ENCODE measurements at places on chromosomes 2 and 18.

- no peak for DNase-seq
Measured at GRCh38 chr2:159090514-159091201, 122.2 kb downstream of the TANC1 start.

DNA sequence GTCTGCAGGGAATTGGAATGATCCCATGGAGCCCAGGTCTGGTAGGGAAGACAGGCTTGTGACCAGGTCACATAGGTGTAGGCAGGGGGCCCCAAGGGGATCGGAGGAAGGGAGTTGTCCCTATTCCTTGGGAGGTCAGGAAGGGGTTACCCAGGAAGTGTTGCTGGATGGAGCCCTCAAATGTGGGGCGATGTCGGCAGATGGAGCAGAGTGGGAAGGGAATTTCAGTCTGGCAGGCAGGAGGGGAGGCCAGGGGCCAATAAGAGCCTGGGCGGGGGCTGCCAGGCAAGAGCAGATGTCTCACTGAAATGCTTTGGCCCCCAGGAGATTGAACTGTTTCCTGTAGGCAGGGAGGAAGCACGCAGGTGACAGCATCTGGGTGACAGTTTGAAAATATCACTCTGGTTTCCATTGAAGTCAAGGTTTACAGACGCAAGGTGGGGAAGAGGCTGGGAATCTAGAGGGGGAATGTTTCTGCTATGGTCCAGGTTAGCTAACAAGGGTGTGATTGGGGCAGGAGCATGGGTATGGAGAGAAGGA is 81.5 kb upstream of the SMAD2 start:
- no peak for DNase-seq

GRCh38 chr2:60825666-60826065 is 55.7 kb upstream of the REL start:
- no peak for DNase-seq

DNA sequence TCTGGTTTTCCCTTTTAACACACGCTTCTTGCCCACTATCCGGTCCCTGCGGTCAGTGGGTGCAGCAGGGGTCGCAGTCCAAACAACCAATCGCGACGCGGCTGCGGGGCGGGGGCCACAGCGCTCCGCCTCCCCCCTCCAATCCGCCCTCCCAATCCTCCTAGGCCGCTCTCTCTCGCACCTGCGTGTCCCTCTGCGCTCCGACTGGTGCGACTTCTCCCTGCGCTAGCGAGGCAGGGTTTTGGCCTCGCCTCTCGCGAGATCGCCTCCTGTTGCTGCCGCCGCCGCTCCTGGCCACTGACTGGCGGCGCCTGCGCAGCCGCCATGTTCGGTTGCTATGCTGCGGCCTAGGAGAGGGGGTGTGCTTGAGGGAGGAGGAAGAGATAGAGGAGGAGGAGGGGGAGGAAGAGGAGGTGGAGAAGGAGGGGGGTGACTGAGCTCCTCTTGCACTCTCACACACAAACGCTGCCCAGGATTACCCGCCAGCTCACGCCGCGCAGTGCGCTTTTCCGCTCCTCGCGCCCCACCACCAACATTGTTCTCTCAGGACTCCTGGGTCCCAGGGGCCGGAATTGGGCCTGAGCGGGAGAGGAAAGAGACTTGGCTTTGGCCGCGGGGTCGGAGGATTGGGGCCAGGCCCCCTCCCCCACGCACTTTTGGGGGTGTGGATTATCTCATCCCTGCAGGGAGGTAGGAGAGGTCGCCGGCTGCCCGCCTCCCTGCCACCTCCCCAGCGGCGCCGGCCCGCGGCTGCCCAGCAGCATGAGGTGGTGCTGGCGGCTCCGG is at the start of gene PTPN4:
Gene PTPN4, plus strand, starts transcription at position 472 of the 786 bp plus-strand sequence. CDS start 49,932 bp downstream, outside the sequence.
- DNase-seq: peak; percentile 100

DNA sequence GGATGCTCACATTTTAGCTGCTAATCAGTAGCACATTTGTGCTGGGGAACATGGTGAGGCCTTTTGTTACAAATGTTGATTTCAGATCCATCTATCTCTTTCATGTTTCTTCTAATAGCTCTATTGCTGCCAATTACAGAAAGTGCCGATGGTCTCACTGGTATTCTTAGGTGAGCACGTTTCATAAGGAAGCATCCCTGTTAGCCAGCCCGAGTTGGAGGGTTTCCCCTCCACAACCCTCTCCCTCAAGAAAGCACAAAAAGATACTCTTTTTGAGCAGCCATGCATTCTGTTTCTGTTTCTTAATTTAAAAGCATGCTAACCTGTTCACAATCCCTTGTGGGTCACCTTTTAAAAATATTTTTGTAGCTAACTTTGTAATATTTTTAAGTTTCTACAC is 30.8 kb upstream of the ST8SIA5 start:
- no peak for DNase-seq
